ENCODE measurements at places on chromosomes 16 and 17.

DNA sequence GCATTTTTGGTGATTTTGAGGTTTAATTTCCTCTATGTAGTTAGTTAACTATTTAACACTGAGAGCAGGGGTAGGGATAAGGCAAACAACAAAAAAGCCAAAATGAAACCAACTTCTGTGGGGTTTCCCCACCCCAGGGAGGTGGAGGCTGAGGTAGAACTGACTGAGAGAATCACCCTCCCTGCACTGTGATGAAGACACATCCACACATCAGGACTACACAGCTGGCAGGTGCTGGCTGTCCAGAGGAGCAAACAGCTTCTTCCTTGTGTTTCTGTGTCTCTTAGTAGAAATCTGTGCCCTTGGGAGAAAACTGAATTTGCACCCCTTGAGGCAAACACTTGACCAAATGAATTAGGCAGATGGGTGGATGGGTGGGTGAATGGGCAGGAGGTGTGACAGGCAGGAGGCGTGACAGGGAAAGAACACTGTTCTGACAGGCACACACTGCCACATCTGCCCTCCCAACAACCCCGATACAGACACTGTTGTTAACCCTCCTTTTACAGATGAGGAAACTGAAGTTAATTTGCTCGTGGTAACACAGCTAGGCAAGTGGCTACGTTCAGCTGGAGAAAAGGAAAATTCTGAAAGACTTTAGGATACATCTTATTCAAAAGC, 62.9 kb upstream of the AMZ2 start:
- DNase-seq: peak; percentile 79

DNA sequence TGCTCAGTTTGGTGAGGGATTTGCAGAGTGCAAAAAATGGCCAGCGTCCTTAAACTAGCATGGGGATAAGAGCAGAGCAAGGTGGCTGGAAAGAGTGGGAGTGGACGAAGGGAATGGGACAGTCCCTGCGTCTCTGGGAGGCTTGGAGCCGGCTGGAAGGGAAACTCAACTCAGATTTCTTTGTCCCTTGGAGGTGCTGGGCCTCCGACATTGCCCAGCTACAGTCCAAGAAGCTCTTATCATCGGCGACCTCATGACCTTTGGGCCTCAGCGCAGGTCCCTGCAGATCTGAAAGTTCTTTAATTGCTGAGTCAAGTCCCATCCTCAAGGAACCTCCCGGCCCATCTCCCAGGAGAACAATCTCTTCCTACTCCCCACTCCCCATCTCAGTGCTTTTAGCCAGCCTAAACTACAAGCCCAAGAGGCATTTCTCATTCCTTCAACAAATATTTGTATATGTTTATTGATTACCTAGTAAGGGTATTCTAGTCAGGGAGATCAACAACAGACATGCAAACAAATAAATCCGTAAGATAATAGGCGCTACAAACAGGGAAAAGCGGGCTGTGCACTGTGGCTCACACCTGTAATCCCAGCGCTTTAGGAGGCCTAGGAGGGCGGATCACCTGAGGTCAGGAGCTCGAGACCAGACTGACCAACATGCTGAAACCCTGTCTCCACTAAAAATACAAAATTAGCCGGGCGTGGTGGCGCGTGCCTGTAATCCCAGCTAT, 985 bp upstream of the TMEM107 start:
- DNase-seq: no peak

- no peak for DNase-seq
Observed at GRCh38 chr16:4325253-4325758, 9.4 kb downstream of the GLIS2 start.

DNA sequence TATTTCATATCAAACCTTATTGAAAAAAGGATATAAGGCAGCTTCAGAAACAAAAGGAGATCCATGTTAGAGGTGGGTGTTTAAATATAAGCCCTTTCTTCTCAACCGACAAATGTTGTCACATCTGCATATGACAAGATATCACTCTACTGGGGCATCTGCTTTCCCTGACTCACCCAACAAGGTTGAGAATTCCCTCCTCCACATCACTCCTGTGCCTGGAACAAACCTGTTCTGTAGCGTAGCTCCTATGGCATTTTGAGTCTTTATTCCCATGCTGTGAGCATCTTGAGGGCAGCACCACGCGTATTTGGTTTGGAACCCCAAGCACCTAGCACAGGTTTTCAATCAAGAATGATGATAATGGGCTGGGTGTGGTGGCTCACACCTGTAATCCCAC, 59.4 kb upstream of the ZFHX3 start:
- no peak for DNase-seq

GRCh38 chr17:76720941-76721340, 5.5 kb downstream of the JMJD6 start:
- no peak for DNase-seq

DNA sequence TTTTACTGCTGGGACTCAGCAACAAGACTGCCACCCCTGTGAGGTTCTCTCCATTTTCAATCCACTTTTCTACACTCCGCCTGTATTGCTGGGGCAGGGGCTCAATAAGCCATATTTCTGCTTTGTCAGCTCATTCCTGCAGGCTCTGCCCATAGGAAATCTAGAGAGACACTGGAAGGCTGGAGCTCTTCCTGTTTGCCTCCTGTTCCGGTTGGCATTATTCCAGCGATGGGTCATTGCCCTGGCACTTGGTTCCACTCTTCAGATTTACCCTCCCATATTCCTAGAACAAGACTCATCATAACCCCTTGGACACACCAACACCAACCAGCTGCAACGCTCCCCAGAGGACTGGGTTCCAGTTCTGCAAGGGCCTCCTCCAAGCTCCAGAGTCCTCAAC, 210.4 kb downstream of the CA10 start:
- DNase-seq: no peak

Measured in activated CD8-positive, alpha-beta T cell treated with anti-CD3 and anti-CD28 coated beads for 36 hours (primary cell).